ENCODE measurements at places on chromosomes 6 and 20. TPM values are rescaled to one million over a fixed set of nuclear protein-coding genes. Genes with fewer than 3 reads are reported as not detected.
A peak's percentile ranks its signal among the peaks of the same experiment; 100 is the strongest.

Gene OR11A1
- not detected for polyA plus RNA-seq

Gene LPIN3
- 3.2 TPM for polyA plus RNA-seq

Gene LINC00237
- 0.14 TPM for polyA plus RNA-seq

Gene SPATS1
- polyA plus RNA-seq = not detected

Gene CNKSR3
- polyA plus RNA-seq = 19.0 TPM

Gene SMLR1
- not detected for polyA plus RNA-seq

Gene CALHM5
- 2.1 TPM for polyA plus RNA-seq

Gene E2F1
- polyA plus RNA-seq = 15.2 TPM

Gene NMBR
- polyA plus RNA-seq = 0.36 TPM

DNA sequence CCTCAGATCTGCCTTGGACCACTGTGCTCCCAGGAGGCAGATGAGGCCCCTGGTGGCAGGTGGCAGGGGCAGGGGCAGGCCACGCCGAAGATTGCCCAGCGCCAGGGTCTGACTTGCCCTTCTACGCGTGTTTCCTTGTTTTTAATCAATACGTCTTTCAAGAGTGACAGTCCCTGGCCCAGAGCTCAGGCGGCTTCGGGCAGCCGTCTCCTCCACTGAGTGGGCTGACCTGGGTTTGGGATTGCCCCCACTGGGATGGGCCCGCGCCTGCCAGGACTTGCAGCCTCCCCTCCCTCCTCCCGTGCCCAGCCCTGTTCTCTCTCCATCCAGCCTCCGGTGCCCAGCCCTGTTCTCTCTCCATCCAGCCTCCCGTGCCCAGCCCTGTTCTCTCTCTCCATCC lies 21.2 kb downstream of the FRMD1 start:
- DNase-seq = no peak

- DNase-seq = peak; percentile 34
Measured at GRCh38 chr6:54102238-54102637, 9.0 kb upstream of the MLIP start.

DNA sequence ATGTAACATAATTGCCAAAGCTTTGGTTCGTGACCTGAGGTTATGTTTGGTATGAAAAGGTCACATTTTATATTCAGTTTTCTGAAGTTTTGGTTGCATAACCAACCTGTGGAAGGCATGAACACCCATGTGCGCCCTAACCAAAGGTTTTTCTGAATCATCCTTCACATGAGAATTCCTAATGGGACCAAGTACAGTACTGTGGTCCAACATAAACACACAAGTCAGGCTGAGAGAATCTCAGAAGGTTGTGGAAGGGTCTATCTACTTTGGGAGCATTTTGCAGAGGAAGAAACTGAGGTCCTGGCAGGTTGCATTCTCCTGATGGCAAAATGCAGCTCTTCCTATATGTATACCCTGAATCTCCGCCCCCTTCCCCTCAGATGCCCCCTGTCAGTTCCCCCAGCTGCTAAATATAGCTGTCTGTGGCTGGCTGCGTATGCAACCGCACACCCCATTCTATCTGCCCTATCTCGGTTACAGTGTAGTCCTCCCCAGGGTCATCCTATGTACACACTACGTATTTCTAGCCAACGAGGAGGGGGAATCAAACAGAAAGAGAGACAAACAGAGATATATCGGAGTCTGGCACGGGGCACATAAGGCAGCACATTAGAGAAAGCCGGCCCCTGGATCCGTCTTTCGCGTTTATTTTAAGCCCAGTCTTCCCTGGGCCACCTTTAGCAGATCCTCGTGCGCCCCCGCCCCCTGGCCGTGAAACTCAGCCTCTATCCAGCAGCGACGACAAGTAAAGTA lies 547 bp upstream of the ESR1 start:
- no peak for DNase-seq

- peak; percentile 1 for DNase-seq
Measured at GRCh38 chr6:9250852-9251251, 815.5 kb upstream of the SLC35B3 start.

DNA sequence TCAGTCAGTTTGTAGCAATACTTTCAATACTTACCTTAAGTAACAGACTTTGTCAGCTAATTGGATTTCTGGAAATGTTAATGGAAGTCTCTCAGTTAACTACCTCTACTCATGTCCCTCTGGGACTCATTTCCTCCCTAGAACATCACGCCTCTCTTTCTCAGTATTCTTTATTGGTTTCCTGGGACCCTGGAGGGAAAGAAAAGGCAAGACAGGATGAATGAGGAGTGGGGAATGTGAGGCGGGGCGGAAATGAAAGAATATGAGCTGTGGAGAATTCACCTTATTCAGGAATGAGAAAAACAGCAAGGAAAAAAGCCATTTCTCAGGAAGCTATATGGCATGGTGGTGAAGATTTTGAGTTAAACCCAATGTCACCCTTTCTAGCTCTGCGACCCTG lies 62.7 kb downstream of the ANKS1A start:
- DNase-seq = no peak

DNA sequence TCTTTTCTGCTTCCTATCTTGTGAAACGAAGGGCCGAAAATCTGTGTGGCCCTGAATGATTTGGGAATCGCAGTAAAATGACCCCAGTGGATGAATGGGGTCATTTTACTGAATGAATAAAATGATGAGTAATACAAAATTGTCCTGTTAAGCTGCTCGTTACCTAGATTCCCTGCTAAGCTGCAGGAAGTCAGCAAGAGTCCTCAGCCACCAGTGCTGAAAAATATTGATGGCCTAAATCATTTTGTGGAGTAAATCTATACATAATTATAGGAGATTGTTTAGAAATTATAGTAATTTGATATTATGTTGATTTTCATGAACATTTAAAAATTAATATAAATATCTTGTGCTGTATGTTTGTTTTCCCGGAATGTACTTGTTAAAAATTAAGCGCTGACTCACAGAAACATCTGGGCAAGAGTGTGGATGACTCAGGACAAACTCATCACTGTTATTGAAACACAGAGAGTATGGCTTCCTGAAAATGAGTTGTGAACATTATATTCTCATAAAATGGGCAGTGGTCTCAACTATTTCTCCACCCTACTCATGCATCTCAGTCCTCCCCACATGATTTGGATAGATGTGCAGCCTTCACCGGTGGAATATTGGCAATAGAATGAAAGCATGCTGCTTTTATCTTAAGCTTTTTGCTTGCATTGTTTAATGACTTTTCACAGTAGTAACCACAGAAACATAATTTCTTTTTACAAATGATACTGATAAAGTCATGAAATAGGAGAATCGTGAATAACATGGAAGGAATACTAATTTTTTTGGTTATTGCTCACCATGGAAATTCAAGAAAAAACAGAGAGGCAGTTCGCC lies 36.2 kb upstream of the RGS17 start:
- no peak for DNase-seq

DNA sequence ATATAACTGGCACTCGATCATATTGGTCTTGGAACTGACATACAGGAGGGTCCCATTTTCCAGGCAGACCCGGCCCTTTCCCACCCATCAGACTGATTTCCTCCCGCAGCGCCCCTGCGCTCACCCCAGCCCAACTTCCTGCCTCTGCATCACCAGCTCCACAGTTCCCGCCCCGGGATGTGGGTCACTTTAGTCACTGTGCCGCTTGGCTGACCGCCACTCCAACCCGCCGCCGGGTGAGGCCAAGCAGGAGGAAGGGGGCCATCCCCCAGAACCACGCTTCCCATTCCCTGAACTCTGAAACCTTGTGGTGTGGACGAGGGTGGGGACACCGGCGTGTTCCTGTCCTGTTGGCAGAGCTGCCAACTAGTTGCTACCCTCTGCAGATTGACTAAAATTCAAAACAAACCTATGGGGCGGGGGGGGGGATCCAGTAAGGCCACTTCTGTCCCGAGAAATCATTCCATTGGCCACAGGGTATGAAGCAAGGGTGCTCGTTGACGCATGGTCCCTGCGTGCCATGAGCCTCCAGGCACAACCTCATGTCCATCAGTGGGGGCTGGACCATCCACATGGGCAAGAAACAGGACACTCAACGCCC lies 12.3 kb downstream of the TGM2 start:
- DNase-seq = peak; percentile 71

DNA sequence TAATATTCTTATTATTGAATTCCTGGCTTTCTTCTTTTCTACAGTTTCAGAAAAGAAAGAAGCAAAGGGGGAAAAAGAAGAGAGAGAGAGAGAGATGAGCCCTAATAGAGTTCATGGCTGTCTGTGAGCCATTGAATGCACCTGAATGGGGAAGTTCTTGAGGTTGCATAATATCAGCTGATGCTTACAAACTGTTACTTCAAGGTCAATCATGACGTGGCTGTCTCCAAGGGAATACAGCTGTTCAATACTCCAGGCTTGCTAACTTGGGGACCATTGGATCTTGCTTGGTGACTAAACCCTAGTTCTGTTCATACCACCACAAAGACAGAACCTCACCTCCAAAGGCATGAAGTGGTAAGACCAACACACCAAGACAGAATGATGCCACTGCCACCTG lies 180.4 kb downstream of the ADGRG6 start:
- no peak for DNase-seq

GRCh38 chr6:169291646-169292337 lies 38.1 kb upstream of the THBS2 start:
- DNase-seq = no peak

- DNase-seq = peak; percentile 32
Measured at GRCh38 chr6:118263921-118264486, 284.1 kb upstream of the PLN start.

GRCh38 chr6:84033523-84034451 lies at the start of gene MRAP2:
Gene MRAP2 (plus strand): TSS chr6:84033772. CDS start chr6:84055319, 21,547 bp downstream.
- DNase-seq = peak; percentile 46

DNA sequence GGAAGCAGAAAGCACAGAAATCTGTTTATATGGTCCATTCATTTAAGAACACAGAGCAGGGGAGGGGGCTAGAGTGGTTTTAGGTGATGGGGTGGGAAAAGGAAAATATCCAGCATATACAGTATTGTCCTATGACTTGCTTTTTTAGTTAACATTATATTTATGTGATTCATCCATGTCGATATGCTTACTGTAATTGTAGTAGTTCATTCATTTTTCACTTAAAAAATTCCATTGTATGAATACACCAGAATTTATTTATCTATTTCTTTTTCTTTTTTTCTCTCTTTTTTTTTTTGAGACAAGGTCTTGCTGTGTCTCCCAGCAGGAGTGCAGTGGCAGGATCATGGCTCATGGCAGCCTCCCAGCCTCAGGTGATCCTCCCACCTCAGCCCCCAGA lies 9.6 kb upstream of the PRIM2 start:
- DNase-seq = no peak

- peak; percentile 95 for DNase-seq
Measured at GRCh38 chr20:43178080-43178479, 11.6 kb downstream of the PTPRT start.

DNA sequence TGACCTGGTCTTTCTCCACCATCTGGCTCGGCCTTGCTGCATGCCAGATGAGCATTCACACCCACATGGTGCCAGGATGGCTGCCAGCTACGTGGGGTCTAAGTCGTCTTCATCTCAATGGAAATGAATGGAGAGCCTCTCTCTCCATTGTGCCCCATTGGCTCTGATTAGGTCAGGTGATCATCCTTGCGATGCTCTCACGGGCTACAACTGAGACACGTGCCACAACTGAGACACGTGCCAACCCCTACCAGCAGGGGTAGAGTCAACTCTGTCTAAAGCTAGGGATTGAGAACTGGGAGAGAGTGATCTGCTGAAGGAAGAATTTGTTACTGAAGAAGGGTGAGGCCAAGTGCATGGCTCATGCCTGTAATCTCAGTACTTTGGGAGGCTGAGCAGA lies 67.3 kb upstream of the RALY start:
- no peak for DNase-seq

DNA sequence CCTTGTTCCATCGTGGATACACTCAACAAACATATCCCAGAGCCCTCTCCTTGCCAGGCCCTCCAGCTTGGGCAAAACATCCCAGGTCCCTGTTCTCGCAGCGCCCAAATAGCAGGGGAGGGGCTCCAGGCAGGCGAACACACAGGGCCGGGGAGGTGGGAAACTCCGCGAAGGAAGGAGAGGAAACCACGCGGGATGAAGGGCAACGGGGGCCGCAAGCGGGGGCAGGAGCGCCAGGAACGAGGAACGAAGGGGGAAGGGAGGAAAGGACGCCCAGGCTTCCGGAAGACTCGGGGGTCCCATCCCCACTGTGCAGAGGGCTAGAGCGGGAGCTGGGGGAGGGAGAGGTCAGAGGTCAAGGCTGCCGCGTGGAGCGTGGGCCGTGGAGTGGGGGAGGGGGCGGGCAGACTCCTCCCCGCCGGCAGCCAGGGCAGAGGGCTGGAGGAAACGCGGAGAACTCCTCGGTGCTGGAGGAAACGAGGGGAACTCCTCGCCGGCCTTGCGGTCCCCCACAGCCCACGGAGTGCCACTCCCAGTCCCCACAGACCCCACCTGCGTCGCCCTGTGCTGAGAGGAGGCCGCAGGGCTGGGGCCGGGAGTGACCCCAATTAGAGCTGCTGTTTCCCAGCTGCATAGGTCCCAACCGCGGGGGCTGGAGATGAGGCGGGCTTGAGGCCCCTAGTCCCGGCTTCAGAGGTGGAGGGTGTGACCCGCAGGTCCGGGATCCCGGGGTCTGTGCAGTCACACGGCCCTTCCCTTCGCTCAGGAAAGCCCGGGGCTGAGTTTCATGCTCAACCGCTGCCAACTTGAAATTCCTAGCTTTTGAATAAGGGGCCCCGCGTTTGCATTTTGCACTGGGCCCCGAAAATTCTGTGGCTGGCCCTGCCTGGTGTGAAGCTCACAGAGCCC lies 1.2 kb upstream of the RBM38 start:
- no peak for DNase-seq

DNA sequence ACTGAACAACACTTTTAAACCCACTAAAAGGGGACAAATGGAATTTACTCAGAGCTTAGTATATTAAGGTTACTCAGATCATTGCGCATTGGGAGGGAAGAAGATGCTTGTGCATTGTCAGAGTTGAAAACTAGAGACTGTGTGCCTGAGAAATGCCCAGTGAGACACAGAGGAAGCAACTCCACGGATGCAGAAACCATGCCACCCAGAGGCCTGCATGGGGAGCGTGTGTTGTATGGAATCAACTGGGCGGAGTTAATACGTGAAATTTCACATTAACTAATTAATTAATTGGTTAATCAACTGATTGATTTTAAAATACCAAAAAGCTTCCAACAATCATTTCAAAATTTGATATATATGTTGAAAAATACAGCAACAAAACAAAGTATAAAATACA lies 391.6 kb downstream of the PLCB1 start:
- no peak for DNase-seq

GRCh38 chr6:103858003-103858402 lies 1001.7 kb downstream of the HACE1 start:
- no peak for DNase-seq

DNA sequence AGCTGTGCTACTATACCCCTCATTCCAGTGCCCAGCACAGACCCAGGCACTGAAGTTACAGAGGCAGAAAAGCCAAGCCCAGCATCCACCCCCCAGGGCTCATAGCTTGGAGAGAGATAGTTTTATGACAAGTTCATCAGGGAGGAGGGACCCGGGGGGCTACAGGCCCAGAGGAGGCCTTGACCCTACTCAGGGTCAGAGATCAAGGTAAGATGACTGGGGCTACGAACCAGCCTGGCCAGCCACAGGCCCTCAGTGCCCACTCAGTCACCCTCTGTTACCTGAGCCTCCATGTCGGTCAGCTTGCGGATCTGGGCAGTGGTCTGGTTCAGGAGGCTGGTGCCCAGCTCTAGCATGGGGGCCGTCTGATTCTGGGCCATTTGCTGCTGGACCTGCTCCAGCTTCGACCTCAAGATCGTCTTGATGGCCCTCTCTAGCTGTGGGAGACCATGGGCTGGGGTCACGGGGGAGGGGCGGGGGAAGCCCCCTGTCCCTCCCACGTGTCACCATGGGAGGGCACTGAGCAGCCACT lies 26.1 kb downstream of the ANGPT4 start:
- DNase-seq = no peak
